ENCODE measurements at places on chromosomes 1 and 21. TPM values are rescaled to one million over a fixed set of nuclear protein-coding genes. Genes with fewer than 3 reads are reported as not detected.
A peak's percentile ranks its signal among the peaks of the same experiment; 100 is the strongest.

Gene FAM163A
- not detected for total RNA-seq

Gene TRIM62
- total RNA-seq, result 15.0 TPM

Gene CTSS
- 248 TPM for total RNA-seq

Gene RORC
- 1.3 TPM for total RNA-seq

Gene TNFRSF4
- total RNA-seq, result 305 TPM

Gene SERPINC1
- 0.36 TPM for total RNA-seq

Gene KRTAP19-1
- total RNA-seq, result not detected

Gene TIMM17A
- total RNA-seq, result 89.5 TPM

Gene CD48
- total RNA-seq, result 816 TPM

Gene CFHR2
- total RNA-seq, result not detected

DNA sequence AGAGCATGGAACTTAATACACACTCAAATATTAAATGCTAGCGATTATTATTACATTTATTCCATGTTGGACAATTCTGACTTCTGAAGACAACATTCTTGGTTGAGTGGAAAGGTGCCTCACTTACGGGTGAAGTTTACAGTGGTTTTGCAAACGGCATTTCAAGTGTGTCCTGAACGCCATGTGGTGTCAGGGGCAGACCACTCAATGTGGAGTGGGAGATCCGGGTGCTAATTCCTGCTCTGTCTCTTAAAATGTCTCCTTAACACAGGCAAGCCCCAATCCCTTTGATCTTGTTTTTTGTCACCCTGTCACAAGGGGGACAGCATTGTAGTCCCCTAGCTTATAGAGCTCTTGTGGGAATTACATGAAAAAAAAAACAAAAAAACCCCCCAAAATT, 5.6 kb upstream of the TDRD10 start:
- H3K27me3 ChIP-seq, result peaks cover 19% of the 10 kb centered on the region
- H3K36me3 ChIP-seq, result peaks cover 9% of the 10 kb centered on the region
- no peak for DNase-seq
- H3K27ac ChIP-seq, result no peak overlapping the region
- peaks cover 36% of the 10 kb centered on the region for H3K4me1 ChIP-seq

GRCh38 chr1:33626801-33627200, 154.4 kb downstream of the ZSCAN20 start:
- no peak for DNase-seq
- no peaks in the 10 kb centered on the region for H3K4me1 ChIP-seq
- no peaks in the 10 kb centered on the region for H3K36me3 ChIP-seq
- H3K4me3 ChIP-seq, result no peak overlapping the region

GRCh38 chr1:43783096-43783670, 75.8 kb downstream of the ST3GAL3 start:
- H3K36me3 ChIP-seq, result peaks cover 26% of the 10 kb centered on the region
- H3K4me3 ChIP-seq, result no peak overlapping the region
- peaks cover 15% of the 10 kb centered on the region for H3K4me1 ChIP-seq
- no peaks in the 10 kb centered on the region for H3K27me3 ChIP-seq
- no peak overlapping the region for H3K27ac ChIP-seq

DNA sequence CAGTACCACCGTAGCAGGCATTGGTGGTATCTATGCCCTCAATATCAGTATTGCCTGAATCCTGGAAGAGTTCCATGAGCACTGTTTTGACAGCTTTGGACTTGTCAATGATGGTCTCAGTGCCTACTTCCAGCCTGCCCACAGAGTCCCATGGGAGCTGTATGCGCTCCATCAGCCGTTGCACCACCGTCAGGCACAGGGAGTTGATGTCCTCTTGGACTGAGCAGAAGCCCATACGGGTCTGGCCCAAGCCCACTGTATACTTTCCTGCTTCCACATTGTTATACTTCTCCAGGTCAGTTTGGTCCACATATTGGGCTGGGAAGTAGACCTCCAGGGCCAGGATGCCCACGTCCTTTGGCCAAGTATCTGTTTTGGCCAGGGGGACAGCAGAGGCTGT, 4.5 kb downstream of the HMGCS2 start:
- no peak for DNase-seq
- no peaks in the 10 kb centered on the region for H3K36me3 ChIP-seq
- H3K4me1 ChIP-seq, result no peaks in the 10 kb centered on the region
- no peak overlapping the region for H3K4me3 ChIP-seq
- H3K27ac ChIP-seq, result no peak overlapping the region
- peaks cover 27% of the 10 kb centered on the region for H3K27me3 ChIP-seq

DNA sequence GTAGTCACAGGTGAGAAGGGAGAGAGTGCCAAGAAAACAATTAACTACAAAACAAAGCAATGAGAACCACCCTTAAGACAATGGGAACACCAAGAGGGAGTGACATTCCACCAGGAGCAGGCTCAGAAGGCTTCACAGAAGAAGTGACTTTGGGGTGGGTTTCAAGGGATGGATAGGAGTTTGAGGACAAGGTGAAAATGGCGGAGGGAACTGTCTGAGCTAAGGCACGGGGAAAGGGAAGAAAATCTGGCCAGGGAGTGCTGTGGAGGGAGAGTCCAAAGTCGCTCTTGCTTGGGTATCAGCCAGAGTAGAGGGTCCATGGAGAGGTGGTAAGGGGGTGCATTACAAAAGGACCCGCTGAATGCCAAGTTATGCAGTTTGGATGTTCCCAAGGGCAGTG, 87.3 kb downstream of the CAMK2N1 start:
- peaks cover 33% of the 10 kb centered on the region for H3K27me3 ChIP-seq
- H3K4me1 ChIP-seq, result no peaks in the 10 kb centered on the region
- peaks cover 8% of the 10 kb centered on the region for H3K36me3 ChIP-seq
- H3K27ac ChIP-seq, result no peak overlapping the region

DNA sequence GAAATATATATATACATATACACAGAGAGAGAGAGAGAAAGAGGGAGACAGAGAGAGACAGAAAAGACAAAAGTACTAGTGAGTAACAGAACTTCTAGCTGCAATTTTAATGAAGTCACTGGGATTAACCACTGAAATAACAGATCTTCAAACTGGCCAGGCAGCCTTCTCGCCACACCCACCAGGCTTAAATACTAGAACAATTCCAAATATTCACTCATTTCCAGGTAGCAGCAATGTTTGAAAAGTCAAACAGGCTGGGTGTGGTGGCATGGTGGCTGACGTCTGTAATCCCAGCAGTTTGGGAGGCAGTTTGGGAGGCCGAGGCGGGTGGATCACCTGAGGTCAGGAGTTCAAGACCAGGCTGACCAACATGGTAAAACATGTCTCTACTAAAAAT, 5.2 kb downstream of the PRDX1 start:
- peaks cover 17% of the 10 kb centered on the region for H3K4me1 ChIP-seq
- no peak overlapping the region for H3K27ac ChIP-seq
- no peak for DNase-seq
- H3K36me3 ChIP-seq, result peaks cover 27% of the 10 kb centered on the region
- no peaks in the 10 kb centered on the region for H3K27me3 ChIP-seq

GRCh38 chr1:198156111-198156744, 570 bp upstream of the NEK7 start:
- peak; percentile 79 for DNase-seq
- H3K4me1 ChIP-seq, result peaks cover 44% of the 10 kb centered on the region
- H3K36me3 ChIP-seq, result peaks cover 5% of the 10 kb centered on the region
- peak overlapping the region; percentile 95 for H3K27ac ChIP-seq

DNA sequence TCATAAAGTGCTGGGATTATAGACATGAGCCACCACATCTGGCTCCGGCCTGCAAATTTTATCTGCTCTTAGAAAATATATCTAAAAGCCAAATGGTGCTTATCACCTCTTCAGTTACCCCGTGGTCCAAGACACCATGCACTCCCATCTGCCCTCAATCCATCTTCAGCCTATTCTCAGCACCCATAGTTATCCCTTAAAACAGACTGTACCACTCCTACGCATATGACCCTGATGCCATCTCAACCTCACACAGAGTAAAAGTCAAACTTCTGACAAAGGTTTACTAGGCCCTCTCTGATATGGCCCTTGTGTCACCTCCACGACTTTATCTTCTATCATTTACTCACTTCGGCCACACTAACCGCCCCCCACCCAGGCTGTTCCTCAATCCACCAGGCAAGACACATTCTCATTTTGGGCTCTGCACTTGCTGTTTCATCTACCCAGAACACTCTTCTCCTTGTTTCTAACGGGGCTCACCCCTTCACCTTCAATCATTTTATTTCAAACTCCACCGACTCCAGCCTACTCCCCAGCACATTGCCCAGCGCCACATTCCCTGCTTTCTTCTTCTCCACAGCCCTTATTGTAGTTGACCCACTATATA, 33.0 kb downstream of the USP48 start:
- H3K4me3 ChIP-seq, result no peak overlapping the region
- H3K4me1 ChIP-seq, result peaks cover 7% of the 10 kb centered on the region
- DNase-seq, result no peak
- no peaks in the 10 kb centered on the region for H3K27me3 ChIP-seq

GRCh38 chr1:163875200-163875926, 553.6 kb downstream of the NUF2 start:
- H3K27me3 ChIP-seq, result no peaks in the 10 kb centered on the region
- H3K4me3 ChIP-seq, result no peak overlapping the region
- no peaks in the 10 kb centered on the region for H3K36me3 ChIP-seq
- H3K27ac ChIP-seq, result no peak overlapping the region
- no peaks in the 10 kb centered on the region for H3K4me1 ChIP-seq
- DNase-seq, result no peak

DNA sequence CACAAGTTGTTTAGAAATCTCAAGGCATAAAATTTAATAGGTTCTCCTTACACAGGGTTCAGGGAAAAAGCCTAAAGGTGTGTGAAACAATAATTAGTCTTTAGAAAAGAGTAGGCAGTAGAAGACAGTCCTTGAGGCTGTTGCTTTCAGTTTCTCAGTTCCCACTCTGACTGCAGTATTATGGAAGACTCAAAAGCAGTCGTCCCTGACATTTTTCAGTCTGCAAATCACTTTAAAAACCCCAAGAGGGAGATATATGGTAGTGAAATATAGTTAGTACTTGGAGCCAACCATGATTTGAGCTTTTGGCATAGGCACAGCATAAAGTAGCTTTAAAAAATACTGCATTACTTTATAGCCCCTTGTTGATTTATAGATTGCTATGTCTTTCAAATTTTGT, 299.7 kb downstream of the OLFM3 start:
- H3K4me1 ChIP-seq, result no peaks in the 10 kb centered on the region
- no peaks in the 10 kb centered on the region for H3K36me3 ChIP-seq
- no peak overlapping the region for H3K27ac ChIP-seq
- H3K4me3 ChIP-seq, result no peak overlapping the region

DNA sequence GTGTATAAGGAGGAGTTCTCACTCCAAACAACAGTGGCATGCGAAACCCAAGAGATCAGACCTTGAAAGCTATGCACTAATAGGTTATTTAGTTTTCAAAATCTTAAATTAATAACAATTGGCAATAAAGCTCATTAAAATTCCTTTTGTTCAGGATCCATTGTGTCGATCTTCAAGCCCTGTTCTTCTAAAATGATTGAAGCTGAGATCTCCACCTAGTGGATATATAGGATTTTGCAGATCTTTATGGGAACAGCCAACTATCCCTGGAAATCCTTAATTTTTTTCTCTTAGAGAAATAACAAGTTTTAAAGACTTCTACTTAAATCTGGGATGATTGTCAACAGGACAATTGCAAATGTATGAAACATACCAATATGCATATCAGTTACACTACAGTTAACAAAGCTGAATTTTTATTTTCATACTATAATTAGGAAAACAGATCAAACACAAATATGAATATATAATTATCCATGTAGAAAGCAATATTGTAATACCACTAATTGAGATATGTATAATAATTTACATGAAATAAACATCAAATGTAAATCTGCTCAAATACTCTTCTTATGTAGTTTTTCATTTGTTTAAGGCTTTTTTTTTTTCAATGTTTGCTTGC, 43.3 kb downstream of the LRRC53 start:
- no peak for DNase-seq
- no peak overlapping the region for H3K4me3 ChIP-seq
- no peaks in the 10 kb centered on the region for H3K36me3 ChIP-seq
- no peaks in the 10 kb centered on the region for H3K4me1 ChIP-seq
- no peaks in the 10 kb centered on the region for H3K27me3 ChIP-seq
- H3K27ac ChIP-seq, result no peak overlapping the region

- H3K36me3 ChIP-seq, result no peaks in the 10 kb centered on the region
- H3K4me3 ChIP-seq, result no peak overlapping the region
- no peaks in the 10 kb centered on the region for H3K27me3 ChIP-seq
- H3K4me1 ChIP-seq, result no peaks in the 10 kb centered on the region
These were observed 84.4 kb upstream of the CXADR start for GRCh38 chr21:17428484-17428869.

DNA sequence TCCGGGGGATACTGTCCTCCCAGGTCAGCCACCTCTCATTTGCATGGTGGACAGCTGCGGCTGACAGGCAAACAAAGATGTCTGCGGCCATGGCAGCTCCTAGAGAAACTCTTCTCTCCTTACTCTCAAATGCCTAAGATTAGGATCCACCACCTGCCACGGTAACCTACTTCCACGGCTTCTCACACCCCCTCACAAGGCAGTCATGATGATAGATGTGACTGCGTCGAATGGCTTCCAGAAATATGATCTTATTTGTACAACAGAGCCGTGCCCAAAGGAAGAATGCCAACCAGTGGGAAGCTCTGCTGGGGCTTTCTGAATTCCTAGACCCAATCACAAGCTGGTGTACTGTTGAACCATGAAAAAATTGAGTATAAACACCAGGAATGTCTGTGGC, 73.4 kb downstream of the BACE2 start:
- DNase-seq, result no peak
- no peaks in the 10 kb centered on the region for H3K27me3 ChIP-seq
- no peaks in the 10 kb centered on the region for H3K36me3 ChIP-seq
- no peak overlapping the region for H3K4me3 ChIP-seq
- no peak overlapping the region for H3K27ac ChIP-seq

DNA sequence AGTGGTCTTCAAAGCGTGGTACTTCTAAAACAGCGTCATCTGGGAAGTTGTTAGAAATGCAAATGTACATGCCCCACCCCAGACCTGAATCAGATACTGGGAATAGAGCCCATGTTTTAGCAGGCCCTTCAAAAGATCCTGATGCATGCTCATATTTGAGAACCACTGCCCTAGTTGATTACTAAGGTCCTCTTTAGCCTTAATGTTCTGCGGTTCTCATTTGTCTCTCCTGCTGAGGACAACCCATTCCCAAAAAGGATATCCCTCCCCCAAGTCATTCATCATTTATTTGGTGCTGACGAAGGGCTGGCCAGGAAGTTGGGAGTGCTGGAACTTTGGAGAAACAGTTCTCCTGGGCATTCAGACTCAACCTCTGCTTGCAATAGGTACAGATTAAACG, 92.4 kb upstream of the RALGPS2 start:
- DNase-seq, result no peak
- no peak overlapping the region for H3K27ac ChIP-seq
- no peak overlapping the region for H3K4me3 ChIP-seq
- no peaks in the 10 kb centered on the region for H3K36me3 ChIP-seq
- no peaks in the 10 kb centered on the region for H3K27me3 ChIP-seq

All from natural killer cell treated with Interleukin-12 subunit alpha and Interleukin-12 subunit beta and Interleukin-15 and Interleukin-18, amount 100 ng/mL, for 72 hours (primary cell).